COR-L47 (cell line): ENCODE measurements at places on chromosomes 6 and 20.
A peak's percentile ranks its signal among the peaks of the same experiment; 100 is the strongest.

DNA sequence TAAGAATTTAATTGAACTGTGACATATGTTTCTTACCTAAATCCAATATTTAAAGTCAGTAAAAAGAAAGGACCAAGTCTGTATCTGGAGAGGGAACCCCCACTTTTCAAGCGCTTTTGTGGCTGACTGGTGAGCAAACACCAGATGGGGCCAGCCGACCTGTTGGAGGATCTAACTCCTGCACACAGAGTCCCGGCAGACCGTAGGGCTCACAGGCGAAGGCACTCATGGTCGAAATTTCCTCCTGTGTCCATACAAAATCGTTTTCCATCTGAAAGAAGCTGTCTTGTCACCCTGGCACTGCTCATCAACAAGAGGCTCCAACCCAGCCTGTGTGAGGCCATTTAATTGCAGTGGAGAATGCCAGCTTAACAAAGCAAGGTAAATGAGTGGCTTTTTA, 94.0 kb downstream of the SCML4 start:
- DNase-seq: no peak

GRCh38 chr20:23103284-23104018, 17.3 kb upstream of the CD93 start:
- no peak for DNase-seq

- no peak for DNase-seq
Measured at GRCh38 chr20:48307277-48307676, 520.5 kb downstream of the PREX1 start.

GRCh38 chr6:6645261-6645917, 56.9 kb downstream of the LY86 start:
- no peak for DNase-seq

- DNase-seq: no peak
Measured at GRCh38 chr6:84766799-84767525, 2.6 kb upstream of the TBX18 start.

DNA sequence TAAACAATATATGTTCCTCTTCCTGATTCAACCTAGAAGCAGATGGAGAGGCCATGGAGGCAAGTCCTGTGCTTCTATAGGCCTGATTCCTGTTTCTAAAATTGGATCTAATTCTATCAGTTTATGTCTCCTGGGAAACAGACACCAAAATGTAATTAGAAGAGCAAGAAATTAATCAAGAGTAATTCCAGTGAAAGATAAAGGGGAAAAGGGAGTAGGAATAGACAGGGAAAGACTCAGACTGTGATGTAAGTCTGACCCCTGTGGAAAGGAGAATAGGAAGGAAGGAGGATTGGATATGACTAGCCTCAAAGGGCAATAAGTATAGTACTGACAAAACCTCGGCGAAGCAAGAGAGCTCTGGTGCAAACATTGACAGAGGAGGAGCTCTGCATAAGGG, 33.9 kb upstream of the FBXO30 start:
- no peak for DNase-seq

- DNase-seq: peak; percentile 84
Measured at GRCh38 chr20:17759449-17759848, 59.7 kb downstream of the BANF2 start.

GRCh38 chr6:166782520-166782919, 155.5 kb upstream of the RPS6KA2 start:
- DNase-seq: no peak

- DNase-seq: no peak
Measured at GRCh38 chr6:98880486-98880885, 46.1 kb downstream of the POU3F2 start.

GRCh38 chr6:140979642-140980091, 1153.1 kb upstream of the GJE1 start:
- DNase-seq: no peak

DNA sequence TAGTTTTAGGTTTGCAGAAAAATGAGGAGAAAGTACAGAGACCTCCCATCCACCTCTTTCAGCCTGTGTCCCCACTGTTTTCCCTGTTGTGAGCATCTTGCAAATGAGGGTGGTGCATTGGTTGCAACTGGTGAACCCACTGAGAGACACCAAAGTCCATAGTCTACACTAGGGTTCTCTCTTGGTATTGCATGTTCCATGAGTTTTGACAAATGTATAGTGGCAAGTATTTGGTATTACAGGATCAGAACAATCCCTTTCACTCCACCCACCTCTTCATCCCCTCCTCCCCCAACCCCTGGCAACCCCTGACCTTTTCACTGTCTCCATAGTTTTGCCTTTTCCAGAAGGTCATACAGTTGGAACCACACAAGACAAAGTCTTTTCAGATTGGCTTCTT, 20.1 kb downstream of the ZNF831 start:
- DNase-seq: no peak

DNA sequence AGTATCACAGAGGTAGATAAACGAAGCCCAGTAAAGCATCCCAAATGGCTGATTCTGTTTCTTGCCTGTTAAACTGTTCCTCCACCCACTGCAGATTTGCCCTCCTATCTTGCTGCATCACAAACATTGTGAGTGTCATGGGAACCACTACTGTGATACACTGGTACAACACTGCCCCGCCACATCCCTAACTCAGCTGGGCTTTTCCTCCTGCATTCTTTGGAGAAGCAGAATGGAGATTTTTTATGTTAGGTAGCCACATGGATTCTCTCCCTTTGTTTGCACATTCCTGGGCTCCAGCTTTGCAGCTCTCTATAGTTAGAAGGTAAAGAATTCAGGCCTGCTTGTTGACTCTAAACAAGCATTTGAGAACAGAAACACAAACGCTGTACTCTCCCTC, 234.1 kb downstream of the TMEM242 start:
- no peak for DNase-seq
